Activated CD4-positive, CD25-positive, alpha-beta regulatory T cell treated with anti-CD3 and anti-CD28 coated beads, Interleukin-2, amount 50 U/mL, for 24 hours (primary cell): ENCODE measurements at places on chromosomes 16 and 17.

DNA sequence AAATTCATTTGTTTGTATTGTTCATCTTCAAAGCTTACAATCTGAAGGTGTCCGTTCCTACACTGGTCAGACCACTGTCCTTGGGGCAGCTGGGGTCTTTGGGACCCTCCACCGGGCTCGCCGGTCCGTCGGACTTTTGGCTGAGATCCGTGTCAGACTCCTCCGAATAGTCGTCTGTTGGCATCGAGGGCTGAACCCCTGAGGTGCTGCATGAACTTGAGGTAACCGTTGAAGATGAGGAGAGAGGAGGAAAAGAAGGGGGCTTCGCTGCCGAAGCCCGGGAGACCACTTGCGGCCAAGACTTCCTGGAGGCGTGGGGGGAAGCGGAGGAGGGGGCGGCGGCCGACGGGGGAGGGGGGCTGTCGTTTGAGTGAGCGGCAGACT is 260.8 kb downstream of the ZFHX3 start:
- no peak for ATAC-seq

GRCh38 chr17:80575057-80575875 is 30.6 kb downstream of the RPTOR start:
- peak; percentile 100 for ATAC-seq

DNA sequence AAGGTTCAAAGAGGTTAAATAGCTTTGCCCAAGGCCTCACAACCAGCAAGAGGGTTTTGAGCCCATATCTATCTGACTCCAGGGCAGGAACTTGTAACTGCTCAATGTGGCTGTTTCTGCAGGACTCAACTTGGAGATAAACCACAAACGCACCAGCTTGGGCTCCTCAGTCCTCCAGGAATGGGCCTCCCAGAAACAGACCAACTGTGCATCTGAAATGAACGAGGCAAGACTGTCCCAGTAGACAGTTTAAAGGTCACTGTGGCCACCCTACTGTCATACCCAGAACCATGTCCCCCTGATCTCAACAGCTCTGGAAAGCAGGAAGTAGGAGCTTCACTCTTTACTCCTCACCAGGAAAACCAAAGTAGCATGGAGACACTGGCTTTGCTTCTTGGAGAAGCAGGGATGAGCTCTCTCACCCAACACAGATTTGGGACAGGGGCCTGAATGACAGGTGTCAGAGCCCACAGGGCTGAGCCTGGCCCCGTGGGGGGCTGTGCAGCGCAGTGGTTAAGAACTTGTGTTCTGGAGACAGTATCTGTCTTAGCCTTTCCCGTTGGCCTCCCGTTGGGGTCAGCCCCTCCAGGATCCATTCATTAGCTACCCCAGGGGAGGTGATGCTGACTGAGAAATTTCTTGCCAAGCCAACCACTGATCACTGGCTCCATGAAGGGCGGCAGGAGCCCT is 2.3 kb upstream of the CALB2 start:
- ATAC-seq = no peak

GRCh38 chr16:17299790-17300189 is 171.0 kb downstream of the XYLT1 start:
- no peak for ATAC-seq

DNA sequence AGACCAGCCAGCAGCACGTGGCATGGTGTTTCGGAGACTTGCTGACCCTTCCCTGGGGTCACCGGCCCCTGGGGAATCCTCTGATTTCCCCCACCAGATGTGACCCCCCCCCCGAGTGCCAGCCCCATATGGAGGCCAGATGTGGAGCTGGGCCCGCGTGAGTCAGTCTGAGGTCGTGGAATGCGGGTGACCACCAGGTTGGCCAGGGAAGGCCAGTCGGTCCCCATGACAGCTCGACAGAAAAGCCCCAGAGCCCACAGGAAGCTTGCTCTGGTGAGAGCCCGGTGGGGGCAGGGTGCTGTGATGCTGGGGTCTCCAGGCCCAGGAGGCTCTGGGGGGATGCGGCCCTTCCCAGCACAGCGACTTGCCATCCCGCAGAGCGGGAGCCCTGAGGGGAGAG is 209.0 kb downstream of the NTN1 start:
- no peak for ATAC-seq
